ENCODE measurements at places on chromosomes 4 and X. TPM values are rescaled to one million over a fixed set of nuclear protein-coding genes. Genes with fewer than 3 reads are reported as not detected.

PRDM5 gene
- 8.2 TPM for total RNA-seq

GRCh38 chr4:77927991-77928925, 65.6 kb downstream of the MRPL1 start:
- DNase-seq, result no peak

GRCh38 chr4:169210504-169211118, 60.1 kb downstream of the SH3RF1 start:
- no peak for DNase-seq

GRCh38 chr4:183636503-183636902, 22.5 kb downstream of the RWDD4 start:
- no peak for DNase-seq
